T-cell (primary cell): ENCODE measurements at places on chromosomes 12 and 14.

GRCh38 chr14:29741909-29742401 is 185.7 kb downstream of the PRKD1 start:
- no peak for DNase-seq
- H3K4me3 ChIP-seq: no peak overlapping the region
- H3K27ac ChIP-seq: no peak overlapping the region
- H3K4me1 ChIP-seq: no peaks in the 10 kb centered on the region

- H3K4me3 ChIP-seq: no peak overlapping the region
- no peaks in the 10 kb centered on the region for H3K36me3 ChIP-seq
- H3K27me3 ChIP-seq: no peaks in the 10 kb centered on the region
- H3K4me1 ChIP-seq: peaks cover 6% of the 10 kb centered on the region
Observed at GRCh38 chr14:89340200-89341181, 76.5 kb downstream of the FOXN3 start.

DNA sequence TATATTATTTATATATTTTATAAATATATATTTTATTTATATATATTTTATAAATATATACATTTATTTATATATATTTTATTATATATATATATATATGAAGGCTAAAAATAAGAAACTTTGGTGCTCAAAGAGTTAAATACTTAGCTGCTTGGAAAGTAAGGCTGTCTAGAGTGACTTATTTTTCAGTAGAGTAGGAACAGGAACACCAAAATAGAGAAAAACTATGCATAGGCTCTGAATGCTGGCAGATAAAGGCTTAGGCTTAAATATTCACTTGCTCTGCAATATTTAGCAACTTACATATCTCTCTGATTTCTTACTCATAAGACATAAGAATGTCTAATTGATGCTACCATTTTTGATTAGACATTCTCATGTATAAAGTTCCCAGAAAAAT is 991.2 kb downstream of the VRK1 start:
- H3K4me3 ChIP-seq: no peak overlapping the region
- no peaks in the 10 kb centered on the region for H3K36me3 ChIP-seq
- H3K4me1 ChIP-seq: no peaks in the 10 kb centered on the region
- no peak overlapping the region for H3K27ac ChIP-seq
- H3K27me3 ChIP-seq: no peaks in the 10 kb centered on the region
- no peak for DNase-seq

- H3K4me1 ChIP-seq: no peaks in the 10 kb centered on the region
- no peak for DNase-seq
Observed at GRCh38 chr12:132049442-132049841, 94.7 kb downstream of the DDX51 start.

GRCh38 chr14:77812028-77812427 is 12.1 kb downstream of the ADCK1 start:
- H3K27ac ChIP-seq: no peak overlapping the region
- H3K36me3 ChIP-seq: no peaks in the 10 kb centered on the region
- H3K4me1 ChIP-seq: no peaks in the 10 kb centered on the region
